ENCODE measurements at places on chromosomes 2 and 18.

DNA sequence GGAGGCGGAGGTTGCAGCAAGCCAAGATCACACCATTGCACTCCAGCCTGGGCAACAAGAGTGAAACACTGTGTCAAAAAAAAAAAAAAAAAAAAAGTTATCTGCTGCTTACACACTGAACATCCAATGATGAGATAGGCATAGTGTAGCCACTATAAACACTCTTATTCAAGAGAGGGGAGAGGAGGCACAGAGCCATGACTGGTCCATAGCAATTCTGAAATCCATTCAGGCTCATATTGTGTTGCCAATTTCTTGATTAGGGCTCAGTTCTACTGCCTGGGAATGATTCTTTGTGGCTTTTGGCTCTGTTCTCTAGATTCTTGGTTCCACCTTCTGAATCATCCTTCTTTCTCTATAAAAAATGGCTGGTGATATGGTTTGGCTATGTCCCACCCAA lies 136.1 kb downstream of the ZFP36L2 start:
- no peak for DNase-seq

- DNase-seq, result no peak
These were observed 408.2 kb upstream of the HS6ST1 start for GRCh38 chr2:128726911-128727310.

GRCh38 chr2:154696810-154697417 lies 1.6 kb upstream of the KCNJ3 start:
- DNase-seq, result no peak

DNA sequence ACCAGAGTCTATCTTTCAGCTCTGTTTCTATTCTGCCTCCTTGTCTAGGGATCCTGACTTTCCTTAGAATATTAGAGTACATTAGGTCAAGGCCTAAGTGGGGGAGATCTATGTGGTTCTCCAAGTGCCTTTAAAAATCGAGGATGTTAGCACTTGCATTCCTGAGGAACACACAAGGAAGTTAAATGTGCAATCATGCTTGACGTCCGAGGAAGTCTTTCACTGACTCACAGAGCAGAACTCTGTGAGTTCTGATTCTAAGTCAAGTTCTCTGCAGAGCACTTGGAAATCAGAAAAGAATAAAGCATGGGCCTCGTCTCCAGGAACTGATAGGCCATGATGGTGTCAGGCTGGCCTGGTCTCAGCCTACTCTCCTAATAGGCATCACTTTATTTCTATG lies 17.2 kb downstream of the FHOD3 start:
- no peak for DNase-seq

DNA sequence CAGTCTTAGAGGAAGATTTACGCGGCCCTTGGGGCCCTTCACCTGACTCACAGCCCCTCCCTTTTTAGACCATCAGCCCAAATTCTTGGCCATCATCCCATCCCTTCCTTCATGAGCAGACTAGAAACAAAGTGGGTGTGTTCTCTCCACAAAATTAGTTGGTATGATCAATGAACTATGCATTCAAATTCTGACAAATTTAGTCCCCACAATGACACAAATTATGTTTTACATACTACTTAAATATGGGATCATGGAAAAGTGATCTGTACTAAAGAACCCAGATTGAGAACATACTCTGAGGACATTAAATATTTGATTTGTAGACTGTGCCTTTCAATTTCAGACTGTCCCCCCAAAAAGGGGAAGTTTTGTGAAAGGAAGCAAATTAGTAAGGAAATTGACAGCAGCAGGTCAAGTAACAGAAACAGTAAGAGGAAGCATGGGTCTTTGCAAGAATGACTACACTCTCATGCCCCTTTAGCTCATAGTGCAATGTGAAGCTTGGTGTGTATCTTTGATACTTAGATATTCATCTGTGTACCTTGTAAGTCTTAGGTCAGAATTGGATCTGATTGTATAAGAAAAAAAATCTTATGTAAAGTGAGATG lies 2.2 kb upstream of the MAPRE2 start:
- no peak for DNase-seq

DNA sequence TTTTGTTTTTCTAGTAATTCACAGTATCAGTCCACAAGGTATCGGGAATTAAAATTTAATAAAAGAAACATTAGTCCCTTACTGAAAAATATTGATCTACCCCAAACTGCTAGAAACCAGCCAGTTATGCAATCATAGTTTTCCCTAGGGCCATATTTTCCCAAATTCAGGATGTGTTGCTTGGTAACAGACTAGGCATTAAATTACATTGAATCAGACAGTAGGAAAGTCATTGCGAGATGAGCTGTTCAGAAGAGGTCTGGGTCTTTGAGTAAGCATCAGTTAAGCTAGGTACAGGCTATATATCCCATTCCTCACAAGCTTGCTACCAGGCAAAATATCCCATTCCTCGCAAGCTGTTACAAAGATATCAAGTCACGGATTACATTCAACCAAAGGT lies 123.0 kb upstream of the CCDC150 start:
- DNase-seq, result no peak

DNA sequence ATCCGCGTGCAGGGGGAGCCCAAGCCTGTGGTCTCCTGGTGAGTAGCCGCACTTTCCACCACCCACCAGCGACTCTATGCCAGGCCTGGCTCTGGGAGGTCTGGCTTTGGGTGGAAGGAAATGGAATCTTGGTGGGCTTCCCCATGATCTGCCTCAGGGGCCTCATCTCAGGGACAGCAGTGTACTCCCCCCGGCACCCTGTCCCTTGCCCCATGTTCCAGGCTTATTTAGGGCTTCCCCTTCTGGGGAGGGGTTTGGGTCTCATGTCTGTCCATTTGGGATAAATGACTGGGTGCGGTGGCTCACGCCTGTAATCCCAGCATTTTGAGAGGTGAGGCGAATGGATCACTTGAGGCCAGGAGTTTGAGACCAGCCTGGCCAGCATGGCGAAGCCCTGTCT lies 27.7 kb downstream of the SPEG start:
- DNase-seq, result no peak

GRCh38 chr18:13809531-13810255 lies 14.3 kb upstream of the MC5R start:
- no peak for DNase-seq

GRCh38 chr2:181054843-181055242 lies 74.4 kb downstream of the UBE2E3 start:
- no peak for DNase-seq

- DNase-seq, result no peak
These were observed 191.5 kb upstream of the ATP5MC3 start for GRCh38 chr2:175372704-175373701.

GRCh38 chr2:44330801-44331200 lies 30.5 kb downstream of the PREPL start:
- DNase-seq, result no peak

- DNase-seq, result no peak
These were observed 13.7 kb downstream of the TET3 start for GRCh38 chr2:73998451-73998850.

DNA sequence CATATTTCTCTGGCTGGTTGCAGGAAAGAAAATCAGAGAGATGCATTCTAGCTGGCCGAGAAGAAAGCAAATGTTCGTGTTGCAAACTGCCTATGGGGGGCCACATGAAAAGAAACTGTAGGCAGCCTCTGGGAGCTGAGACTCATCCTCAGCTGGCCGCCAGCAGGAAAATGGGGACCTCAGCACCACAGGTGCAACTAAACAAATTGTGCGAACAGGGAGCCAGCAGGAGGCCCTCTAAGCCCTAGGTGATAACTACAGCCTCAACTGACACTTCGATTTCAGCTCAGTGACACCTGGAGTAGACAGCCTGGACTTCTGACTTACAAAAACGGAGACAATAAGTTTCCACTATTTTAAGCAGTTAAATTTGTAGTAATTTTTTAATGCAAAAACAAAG lies 107.3 kb downstream of the DTNB start:
- DNase-seq, result no peak

DNA sequence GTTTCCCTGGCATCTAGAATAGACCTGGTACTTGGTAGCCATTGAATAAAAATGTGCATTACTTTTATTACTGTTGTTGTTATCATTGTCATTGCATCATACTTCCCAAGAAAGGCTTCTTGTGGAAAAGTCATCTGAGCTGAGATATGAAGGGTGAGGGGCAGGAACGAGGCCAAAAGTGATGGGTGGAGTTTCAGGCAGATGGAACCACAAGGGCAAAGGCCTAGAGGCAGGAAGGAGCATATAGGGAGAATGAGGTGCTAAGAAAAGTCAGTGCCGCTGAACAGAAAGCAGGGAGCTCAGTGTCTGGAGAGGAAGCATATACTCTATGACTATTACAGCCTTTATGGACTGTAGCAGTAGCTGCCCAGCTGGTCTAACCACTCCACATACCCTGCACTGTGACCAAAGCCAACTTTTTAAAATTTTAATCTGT lies 219.3 kb downstream of the SPP2 start:
- DNase-seq, result no peak

DNA sequence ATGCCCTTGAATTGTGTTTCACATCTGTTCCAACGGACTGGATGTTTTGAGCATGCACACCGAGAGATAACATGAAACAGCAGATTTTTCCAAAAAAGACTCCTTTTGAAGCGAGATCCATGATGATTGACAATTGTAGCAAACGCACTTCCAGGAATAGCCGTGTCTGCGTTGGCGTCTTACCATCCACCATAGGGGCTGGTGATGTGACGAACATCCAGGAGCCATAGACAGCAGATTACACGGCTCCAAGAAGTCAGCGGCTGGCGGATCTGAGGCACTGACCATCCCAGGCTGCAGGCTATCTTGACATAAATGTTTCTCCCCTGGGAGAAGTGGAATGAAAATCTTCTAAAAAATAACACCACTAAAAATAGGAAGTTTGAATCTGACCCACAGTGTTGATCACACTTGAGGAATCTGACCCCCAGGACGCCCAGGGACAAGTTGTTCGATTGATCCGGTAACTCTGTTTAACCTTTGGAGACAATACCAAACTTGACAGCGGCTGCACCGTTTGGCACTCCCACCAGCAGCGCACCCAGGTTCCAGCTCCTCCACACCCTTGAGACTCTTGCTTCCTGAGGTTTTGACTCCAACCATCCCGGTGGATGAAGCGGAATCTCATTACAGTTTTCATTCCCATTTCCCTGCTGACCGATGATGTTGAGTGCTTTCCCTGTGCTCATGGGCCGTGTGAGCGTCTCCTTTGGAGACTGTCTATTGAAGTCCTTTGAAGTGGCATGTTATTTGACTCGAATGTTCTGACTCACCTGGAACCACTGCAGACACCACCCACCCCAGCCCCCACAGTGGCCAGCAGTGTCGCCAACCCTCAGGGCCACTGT lies 140.0 kb upstream of the GPC1 start:
- no peak for DNase-seq

GRCh38 chr18:67425672-67426071 lies 90.8 kb downstream of the DSEL start:
- DNase-seq, result no peak

- no peak for DNase-seq
These were observed 12.1 kb downstream of the TTL start for GRCh38 chr2:112493858-112494648.

DNA sequence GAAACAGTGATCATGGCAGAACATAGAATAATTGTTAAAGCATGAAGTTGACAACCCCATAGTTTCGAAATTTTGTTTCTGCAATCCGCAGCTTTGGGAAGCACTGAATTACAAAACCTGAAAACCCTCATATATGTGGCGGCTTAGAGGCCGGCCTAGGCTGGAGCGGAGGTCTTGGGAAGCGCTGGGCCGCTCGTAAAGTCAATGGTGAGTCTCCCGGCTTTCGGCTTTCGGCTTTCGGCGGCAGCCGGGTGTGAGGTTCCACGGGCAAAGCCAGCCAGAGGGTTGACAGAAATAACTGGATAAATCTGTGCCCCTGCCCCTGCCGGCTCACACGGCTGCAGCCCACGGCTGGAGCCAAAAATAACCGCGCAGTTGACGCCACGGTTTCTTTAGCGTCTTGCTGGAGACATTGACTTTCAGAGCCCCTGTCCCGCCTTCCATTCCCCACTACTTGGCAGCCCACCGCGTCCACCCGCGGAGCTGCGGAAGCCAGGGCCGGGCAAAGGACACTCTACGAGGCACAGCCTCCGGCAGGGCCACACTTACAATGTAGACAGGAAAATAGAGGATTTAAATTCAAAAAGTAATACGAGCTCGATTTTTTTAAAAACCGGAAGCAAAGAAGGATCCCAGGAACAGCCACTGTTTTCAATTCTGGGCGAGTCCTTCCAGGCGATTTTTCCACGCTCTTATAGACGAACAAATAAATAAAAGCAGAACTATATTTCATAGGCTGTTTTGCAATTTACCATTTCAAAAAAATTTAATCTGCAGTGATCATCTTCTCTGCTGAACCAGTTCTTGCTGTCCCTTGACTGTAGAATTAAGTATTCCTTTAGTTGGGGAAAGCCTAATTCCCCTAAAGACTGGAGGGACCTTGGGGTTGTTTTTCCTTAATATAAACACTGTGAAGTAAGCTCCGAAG lies 28.3 kb upstream of the ATP6V1B1 start:
- DNase-seq, result no peak

DNA sequence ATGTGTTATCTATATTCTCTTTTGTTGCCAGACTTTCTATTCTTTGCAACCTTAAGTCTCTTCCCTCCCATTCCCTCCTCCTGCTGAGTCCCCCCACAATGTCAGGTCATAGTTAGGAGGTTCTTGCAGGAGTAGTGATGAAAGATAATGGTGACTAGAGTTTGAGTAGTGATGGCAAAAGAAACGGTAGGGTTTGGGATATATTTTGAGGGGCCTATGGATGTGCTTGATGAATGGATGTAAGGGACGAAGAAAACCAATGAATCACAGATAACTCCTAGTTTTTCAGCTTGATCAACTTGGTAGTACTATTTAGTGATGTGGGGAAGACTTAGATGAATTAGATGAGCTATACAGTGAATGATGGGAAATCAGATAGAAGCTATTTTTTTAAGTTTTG lies 21.0 kb downstream of the EML4 start:
- DNase-seq, result no peak

All from pulmonary artery endothelial cell (primary cell).